ENCODE measurements at places on chromosomes 5 and 9.

DNA sequence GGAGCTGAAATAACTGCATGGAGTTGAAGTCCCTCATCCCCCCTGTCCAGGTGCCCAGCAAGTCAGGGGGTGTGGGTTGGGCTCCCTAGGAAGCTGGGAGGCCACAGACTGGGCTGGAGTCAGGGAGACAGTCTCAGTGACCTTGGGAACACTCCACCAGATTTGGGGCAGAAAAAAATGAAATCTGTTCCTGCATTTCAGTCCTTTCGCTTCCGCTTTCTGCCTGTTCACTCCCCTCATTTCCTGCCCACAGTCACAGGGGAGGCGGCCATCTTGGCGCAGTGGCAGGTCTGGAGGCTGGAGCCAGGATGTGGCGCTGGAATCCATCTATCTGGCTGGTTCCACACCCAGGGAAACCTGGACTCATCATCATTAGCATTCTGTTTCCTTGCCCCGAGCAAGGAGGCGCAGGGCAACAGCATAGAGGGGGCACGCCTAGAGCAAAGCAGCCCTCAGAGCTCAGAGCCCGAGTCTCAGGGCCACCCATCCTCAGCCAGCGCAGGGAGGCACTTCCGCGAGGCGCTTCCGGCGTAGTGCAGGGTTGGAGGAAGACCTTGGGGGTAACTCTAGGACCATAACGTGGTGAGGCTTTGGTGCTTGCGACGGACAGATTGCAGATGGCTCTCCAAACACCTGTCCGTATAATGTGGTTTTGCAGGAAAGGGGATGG is 86.2 kb upstream of the HSPA9 start:
- no peak for DNase-seq

DNA sequence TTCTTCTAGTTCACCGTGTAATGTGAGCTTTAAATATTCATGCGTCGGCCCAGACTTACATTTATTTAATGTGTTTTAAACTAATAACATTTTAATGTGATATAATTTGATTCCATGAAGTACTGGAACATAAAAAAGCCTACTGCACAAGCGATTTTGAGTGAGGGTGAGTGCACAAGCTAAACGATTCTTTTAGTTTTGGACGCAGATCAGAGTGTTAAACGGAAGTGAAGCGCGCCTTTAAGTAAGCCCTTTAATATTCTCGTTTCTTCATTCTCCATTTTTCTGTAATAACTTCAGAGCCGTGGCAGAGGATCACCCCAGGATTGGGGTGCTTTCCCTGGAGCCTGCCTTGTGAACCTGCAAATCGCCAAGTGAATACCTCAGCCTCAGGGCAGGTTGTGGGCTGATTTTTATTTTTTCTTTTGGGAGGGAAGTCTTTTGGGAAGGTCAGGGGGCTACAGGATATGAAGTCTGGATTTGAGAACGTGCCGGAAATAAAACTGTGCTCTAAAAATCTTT is 4.9 kb upstream of the PAX5 start:
- DNase-seq: no peak

- DNase-seq: no peak
These were observed 92.8 kb downstream of the SNX18 start for GRCh38 chr5:54610197-54610944.

- DNase-seq: no peak
These were observed 4.5 kb downstream of the PSAT1 start for GRCh38 chr9:78301466-78301865.

DNA sequence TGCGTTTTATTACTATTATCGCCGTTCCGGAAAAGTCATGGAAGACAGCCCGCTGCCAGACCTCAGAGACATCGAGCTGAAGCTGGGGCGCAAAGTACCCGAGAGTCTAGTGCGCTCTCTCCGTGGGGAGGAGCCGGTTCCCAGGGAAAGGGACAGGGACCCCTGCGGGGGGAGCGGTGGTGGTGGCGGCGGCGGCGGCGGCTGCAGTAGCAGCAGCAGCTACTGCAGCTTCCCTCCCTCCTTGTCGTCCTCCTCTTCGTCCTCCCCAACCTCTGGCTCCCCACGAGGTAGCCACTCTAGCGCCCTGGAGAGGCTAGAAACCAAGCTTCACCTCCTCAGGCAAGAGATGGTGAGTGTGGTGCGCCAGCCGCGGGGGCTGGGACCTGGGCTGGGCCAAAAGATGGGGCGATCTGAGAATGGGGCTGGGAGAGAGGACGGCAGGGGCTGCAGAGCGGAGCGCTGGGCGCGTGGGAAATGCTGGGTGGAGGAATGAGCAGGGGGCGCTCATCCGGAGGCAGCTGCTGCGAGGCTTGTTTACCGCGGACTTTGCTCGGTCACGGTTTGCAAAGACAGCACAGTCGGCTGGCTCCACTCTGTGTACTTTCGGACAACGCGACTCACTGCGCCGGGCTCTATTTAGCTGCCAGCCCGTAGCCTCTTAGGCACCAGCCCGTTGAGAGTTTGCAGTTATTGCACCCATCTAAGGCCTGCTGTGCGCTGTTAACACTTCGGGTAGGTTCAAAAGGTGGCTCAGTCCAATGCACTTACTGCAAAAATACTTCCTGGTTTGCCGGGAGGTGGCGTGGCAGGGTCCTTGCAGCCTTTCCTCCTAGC is 1.1 kb downstream of the LURAP1L start:
- peak; percentile 85 for DNase-seq

DNA sequence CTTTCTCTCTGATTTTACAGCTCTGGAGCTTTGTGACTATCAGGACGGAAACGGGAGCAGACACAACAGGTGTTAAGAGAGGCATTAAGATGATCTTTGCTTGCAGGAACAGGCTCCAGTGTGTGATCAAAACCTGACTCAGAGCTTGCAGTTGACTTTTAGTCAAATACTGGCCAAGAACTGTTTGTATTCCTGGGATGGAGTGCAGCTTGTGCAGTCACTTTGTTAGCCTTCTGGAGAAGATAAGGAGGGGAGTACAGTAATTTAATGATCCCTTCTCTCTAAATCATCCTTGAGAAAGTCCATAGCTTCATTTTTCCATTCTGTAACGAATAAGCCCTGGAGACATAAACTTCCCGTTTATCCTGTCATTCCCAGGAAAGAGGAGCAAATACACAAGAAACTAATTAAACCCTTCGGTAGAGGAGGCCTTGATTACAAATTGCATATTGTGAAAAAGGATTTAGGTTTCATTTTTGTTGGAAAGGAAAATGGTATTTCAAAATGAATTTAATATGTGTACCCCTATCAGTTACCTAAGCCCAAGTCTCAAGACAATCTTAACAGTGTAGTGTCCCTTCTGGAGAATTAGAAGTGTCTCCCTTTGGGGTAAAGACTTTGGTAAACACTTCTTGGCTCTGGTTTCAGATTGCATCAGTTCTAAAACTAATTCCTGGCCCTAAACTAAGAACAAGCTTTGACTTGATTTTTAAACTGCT is 3.1 kb upstream of the STOM start:
- no peak for DNase-seq

DNA sequence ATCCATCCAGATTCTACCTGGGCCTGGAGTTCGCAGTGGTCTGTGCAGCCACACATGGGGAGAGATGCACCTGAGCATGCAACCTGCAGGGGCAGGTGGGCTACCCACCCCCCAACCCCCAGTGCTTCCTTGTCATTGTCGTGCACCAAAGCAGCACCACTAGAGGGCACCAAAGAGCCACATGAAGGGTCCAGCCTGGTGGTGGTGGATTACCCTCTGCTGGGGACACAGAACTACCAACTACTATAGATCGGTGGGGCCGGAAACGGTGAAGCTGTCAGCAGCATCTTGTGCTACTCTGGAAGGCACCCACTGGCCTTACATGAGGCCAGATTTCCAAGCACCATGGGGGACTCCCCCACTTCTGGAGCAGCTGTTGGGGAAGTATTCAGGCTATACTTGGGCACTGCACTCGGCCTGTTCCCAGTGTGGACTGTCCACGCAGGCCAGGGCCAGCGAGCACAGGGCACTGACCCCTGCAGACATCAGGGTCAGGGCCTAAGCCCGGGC is 60.2 kb upstream of the TBC1D2 start:
- DNase-seq: peak; percentile 77

- no peak for DNase-seq
These were observed 307.3 kb upstream of the NREP start for GRCh38 chr5:112064271-112064701.

DNA sequence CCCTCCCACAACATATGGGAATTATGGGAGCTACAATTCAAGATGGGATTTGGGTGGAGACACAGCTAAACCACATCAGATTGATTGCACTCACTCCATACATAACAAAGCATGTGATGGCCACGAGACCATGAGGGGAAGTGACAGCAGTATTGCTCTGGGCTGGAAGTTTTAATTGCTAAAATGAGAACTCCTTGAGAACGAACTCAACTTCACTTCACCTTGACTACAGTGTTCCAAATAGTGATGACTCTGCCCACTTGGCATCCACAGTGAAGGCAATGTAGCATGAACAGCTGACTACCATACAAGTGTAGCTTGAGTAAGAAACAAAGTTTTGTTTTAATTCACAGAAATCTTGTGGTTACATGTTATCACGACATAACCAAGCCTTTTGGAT is 739 bp upstream of the SPINK7 start:
- no peak for DNase-seq

DNA sequence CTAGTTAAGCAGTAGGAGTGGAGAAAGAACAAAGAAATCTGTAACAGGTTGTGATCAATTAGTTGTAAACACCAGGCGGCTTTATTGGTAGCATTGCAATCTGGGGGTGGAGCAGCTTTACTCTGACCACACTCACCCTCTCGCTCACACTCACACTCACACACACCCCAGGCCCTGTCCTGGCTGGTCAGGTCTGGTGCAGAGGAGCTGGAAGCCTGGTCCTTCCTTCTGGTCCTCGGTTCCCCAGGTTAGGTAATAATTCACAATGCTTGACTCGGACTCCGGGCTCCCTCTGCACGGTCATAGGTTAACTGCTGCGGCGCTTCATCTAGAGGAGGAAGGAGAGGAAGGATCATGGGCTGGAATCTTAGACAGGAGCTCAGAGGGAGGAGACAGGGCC is 1.6 kb downstream of the CCL19 start:
- no peak for DNase-seq

GRCh38 chr5:31504529-31504928 is 27.4 kb downstream of the DROSHA start:
- DNase-seq: no peak

GRCh38 chr5:34625246-34625645 is 30.9 kb upstream of the RAI14 start:
- DNase-seq: no peak

DNA sequence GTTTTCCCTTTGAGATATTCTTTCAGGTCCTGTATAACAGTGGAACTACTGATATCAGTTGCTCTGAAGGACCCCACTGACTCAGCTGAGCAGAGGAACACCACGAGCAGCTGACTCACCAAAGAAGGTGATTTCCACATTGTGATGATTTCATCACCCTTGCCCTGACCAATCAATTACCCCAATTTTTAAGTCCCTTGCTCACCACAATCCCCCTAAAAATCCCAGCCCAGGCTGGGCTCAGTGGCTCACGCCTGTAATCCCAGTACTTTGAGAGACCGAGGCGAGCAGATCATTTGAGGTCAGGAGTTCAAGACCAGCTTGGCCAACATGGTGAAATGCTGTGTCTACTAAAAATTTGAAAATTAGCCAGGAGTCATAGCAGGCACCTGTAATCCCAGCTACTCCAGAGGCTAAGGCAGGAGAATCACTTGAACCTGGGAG is 125.3 kb upstream of the ABCA1 start:
- no peak for DNase-seq

DNA sequence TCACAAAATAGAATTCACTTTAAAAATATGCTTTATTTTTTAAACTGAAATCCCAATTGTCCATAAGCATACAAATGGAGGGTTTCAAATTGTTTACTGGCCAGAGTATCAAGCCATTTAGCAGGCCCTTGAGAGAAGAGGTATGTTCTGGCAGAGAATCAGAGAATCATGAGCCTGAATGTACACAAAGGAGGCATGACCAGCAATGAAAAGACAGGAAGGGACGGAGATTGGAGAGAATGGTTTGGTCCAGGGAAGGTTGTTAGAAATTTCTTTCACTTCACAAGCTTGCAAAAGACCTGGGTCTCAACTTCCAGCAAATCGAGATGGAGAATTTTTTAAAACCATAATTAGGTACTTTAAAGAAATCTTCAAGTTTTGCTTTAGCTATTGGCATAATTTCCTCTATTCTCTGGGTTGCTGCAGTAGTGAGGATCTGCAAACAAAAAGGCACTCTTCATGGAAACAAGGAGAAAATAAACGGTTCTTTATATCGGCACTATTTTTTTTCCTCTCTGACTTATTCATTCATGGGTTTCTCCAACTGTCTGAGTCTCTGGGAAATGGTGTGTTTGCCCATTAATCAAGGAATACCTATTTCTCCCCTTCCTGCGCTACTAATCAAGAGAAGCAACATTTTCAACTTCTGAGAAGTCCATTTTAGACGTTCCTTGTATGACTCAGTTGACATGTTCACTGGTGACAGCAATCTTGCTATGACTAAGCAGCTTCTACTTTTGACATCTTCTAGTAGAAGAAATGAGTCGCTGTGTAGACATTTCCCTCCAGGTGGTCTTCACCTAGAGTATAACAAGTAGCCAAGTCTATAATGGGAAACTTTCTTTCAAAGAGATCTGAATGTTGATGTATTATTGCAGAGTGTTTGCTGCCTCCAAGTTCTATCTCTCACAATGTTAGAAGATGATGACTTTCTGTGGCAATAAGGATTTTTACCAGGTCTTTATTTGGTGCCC is 23.1 kb upstream of the ERCC6L2 start:
- no peak for DNase-seq

- DNase-seq: no peak
These were observed 286.3 kb downstream of the ADGRV1 start for GRCh38 chr5:90844931-90845330.

DNA sequence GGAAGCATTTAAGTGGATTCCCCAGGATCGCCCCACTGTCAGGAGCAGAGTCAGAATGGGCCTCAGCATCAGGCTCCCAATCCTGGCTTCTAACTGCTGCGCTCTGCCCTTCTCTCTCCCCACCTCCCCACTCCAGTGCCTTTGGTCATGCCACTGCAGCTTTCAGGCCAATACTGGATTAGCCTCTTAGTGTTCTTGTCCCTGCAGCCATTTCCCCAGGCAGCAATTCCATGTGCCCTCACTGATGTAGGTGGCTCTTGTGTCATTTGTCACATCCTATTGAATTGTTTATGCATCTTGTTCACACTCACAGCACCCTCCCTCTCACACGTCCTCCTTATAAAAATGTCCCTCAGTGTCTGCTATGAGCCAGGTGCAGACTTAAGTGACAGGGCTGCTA is 544.2 kb upstream of the DAP start:
- DNase-seq: no peak

Data from aorta (tissue), 5 donors.